Thyroid gland (tissue), 4 donors: ENCODE measurements at places on chromosomes 5 and 9. TPM values are rescaled to one million over a fixed set of nuclear protein-coding genes. Genes with fewer than 3 reads are reported as not detected.

LCN15 gene
- not detected for total RNA-seq

STK32A gene
- total RNA-seq: 13.0 TPM

- DNase-seq: no peak
Measured at GRCh38 chr5:125179612-125180011, 433.2 kb upstream of the ZNF608 start.

DNA sequence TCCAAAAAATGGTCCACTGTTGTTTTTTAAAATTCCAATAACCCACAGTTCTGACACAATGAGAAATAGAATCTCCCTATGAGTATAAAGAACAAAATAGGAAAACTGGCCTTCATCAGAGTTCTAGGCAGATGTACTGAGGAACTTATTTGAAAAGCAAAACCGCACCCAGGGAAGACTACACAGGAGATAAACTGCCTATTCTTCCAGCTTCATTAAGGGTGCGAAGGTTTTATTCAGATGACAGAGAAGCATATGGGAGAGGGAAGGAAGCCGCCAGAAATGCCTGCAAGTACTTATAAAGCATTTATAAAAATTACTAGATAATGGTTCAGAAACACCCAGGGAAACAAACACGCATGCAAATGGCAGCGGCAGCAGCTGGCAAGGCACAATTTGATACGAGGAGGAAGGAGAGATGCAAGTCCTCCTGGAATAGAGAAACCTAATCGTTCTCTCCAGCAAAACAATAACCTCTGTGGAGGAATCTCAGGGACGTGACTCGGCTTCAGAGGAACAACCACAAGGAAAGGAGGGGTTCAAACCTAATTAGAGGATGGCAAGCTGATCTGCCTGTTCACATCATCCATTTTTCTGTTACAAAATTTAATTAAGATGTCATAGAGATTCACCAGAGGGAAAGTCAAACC, 9.0 kb downstream of the TTLL11 start:
- no peak for DNase-seq

DNA sequence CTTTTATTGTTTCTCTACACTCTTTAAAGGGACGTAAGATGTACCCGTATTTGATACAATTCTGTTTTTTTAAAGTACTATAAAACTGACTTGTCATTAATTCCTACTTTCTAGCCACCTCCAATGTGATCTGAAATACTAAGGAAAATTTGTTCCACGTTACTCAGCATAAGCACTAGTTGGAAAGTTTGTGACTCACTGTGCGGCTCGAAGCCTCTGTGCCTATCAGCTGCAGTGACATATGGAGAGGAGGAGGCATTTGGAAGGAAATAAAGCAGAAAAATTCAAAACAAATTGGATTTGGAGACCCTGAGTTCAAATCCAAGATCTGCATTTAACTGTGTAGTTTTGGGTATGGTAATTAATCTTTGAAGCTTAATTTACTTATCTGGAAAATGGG, 339.3 kb downstream of the BRINP1 start:
- no peak for DNase-seq
